AG08396 (cell line): ENCODE measurements at places on chromosomes 7 and 10.

- DNase-seq, result no peak
Measured at GRCh38 chr7:10803720-10804119, 170.0 kb upstream of the PHF14 start.

- DNase-seq, result no peak
Measured at GRCh38 chr10:78187371-78187770, 153.7 kb downstream of the RPS24 start.

DNA sequence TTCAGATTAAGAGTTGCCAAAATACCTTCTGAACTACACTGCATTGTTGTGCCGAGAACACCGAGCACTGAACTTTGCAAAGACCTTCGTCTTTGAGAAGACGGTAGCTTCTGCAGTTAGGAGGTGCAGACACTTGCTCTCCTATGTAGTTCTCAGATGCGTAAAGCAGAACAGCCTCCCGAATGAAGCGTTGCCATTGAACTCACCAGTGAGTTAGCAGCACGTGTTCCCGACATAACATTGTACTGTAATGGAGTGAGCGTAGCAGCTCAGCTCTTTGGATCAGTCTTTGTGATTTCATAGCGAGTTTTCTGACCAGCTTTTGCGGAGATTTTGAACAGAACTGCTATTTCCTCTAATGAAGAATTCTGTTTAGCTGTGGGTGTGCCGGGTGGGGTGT is 45.0 kb downstream of the DAGLB start:
- no peak for DNase-seq

DNA sequence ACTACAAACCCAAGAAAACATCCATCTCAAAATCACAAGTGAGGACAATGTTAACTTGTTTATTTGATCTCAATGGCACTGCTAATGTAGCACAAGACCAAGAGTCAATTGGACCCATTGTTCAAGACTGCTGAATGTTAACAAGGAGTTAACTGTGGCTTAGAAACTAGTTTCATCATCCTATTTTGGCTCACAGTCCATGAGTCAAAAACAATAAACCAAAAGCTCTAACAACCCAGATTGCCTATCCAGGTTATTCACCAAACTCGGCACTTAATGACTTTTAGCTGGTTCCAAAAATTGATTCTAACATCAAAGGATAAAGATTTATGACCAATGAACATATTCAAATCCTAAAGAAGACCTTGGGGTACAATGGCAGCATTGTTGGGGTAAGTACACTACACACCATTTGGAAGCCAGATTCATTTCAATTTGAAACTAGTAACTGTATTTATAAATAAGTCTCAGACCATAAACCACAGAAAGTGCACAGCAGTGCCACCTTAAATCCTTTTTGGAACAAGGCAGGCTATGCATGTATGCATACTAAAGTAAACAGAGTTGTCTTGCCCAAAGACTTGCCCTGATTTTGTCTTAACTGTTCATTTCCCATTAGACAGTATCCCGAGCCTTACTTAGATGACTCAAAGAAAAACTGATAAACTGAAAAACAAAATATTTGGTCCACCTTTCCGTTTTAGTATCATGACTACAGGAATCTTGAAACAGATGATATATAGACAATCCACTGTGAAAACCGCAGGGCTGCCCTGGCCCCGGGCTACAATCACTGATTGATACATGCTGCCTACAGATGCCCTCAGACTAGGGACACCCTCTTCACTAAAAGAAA is 84.5 kb downstream of the SRPK2 start:
- peak; percentile 52 for DNase-seq

GRCh38 chr7:17501441-17502212 is 203.2 kb downstream of the AHR start:
- no peak for DNase-seq

- no peak for DNase-seq
Measured at GRCh38 chr7:155232911-155233310, 64.8 kb upstream of the INSIG1 start.

DNA sequence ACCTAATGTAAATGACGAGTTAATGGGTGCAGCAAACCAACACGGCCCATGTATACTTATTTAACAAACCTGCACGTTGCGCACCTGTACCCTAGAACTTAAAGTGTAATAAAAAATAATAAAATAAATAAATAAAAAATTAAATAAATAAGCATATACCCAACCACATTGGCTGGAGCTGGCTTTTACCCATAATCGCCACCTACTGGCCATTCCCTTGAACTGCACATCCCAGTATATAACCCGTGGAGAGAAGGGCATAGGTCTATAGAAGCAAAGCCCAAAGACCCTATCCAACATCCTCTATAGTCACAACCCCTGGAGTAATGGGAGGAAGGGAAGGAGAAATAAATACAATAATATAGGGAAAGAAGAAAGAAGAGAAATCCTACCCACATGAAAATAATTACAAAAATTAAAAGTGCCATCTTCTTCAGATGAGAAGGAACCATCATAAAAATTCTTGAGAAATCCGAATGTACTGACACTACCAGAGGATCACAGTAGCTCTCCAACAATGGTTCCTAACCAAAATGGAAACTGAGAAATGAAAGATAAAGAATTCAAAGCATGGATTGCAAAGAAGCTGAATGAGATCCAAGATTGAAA is 65.6 kb downstream of the TWIST1 start:
- peak; percentile 33 for DNase-seq

GRCh38 chr10:20142311-20142710 is 326.1 kb downstream of the PLXDC2 start:
- DNase-seq, result no peak

- peak; percentile 4 for DNase-seq
Measured at GRCh38 chr10:51892965-51893658, 193.7 kb upstream of the CSTF2T start.

GRCh38 chr10:100866575-100867098 is 46.1 kb upstream of the SLF2 start:
- DNase-seq, result no peak

DNA sequence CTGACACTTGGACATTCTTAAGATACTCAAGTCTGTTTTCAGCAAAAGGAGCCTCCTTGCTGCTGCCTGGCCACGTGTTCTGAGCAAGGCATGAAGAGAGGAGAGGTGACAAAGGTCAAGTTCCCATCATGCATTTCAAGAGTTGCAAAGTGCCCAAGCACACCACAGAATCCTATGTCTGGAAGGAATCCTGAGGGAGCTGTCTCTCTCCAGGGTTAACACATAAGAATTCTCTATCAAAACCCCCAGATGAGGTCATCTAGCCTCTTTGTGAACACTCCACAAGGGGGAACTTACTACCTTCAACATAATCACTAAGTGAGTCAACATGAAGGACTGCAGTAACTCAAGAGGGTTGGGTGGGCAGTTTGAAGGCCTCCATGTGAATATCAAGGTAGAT is 155.5 kb downstream of the RNF216 start:
- DNase-seq, result peak; percentile 81

DNA sequence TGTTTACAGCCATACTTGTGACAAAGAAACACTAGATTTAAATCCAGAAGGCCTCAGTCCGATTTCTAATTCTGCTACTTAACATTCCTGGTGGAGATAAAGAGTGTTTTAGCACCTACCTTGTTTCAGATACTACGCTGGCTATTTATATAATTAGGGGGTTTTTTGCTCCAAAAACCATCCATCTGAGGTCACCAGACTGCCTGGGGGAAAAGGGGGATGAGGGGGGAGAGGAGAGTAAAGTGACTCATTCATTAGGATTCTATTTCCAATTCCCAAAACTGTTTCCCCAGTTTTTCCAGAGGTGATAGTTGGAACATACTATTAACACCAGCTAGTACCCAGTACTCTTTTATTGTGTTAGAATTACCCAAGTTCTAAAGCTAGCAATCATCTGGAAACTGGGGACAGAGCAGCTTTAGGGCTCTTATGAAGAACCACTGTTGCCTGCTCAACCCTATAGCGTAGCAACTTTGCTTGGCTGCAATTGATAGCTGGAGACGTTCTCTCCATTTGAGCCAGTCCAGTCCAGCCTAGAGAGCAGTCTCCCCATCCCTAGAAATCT is 6.6 kb downstream of the GCC1 start:
- no peak for DNase-seq

DNA sequence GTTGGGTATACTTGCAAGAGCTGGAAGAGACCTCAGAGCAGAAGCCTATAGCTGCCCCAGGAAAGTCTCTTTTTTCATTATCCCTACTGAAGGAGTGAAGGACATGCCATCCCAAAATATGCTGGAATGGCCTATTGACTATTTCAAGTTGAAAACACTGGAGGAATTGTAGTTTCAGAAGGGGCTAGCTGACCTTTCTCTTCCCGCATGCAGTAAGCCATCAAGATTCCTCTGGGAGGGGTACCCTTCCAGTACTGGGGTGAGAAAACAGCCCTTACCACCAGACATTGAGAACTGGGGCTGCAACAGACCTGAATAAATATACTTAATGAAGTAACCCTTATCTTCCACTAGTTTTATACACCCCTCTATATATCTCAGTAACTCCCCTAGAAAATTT is 41.7 kb downstream of the CHCHD3 start:
- no peak for DNase-seq

DNA sequence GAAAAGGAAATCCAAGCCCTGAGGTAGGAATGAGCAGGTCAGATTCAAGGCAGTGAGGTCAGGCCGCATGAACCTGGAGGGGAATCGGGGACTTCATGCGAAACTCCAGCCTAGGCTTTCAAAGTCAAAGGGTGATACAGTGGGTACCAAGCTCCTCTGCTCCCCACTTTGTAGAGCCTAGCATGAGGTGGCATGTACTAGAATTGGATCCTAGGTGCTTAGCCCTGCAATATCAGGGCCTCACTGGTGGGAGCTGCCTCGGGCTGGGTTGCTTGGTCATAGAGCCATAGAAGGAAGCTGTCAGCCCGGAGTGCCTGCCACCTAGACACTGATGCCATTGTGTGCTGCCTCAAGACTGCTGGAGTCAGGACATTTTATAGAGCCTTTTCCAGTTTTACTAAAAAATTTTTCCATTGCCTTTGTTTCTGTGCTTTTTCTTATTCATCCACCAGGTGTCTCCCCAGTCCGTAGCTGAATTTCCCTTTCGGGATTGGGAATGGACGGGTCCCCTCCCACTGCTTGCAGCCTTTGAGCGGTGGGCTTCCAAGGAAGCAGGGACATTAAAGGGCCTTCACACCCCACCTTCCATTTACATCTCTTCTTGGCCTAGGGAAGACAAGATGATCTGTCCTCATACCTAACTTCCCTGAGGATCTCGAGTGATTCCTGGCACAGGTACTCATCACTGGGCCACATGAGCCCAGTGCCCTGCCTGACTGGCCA is 5.5 kb upstream of the LZTS2 start:
- peak; percentile 62 for DNase-seq

DNA sequence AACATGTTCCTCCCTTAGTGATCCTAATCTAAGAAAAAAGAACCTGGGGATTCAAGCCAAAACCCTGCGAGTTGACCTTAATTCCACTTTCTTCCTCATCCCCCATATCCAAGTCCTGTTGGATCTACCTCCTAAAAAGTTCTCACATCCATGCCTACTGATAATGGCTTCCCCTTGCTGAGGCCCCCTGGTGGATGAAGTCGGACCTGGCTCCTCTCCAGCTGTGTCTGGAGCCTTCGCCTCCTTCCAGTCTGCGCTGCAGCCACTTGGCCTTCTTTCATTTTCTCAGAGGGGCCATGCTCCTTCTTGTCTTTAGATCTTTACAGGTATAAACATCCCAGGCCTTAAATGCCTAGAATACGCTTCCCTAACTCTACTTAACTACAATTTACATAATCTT is 8.1 kb downstream of the PDE1C start:
- DNase-seq, result peak; percentile 21

GRCh38 chr10:31030260-31030659 is 1.4 kb downstream of the ZNF438 start:
- DNase-seq, result no peak

DNA sequence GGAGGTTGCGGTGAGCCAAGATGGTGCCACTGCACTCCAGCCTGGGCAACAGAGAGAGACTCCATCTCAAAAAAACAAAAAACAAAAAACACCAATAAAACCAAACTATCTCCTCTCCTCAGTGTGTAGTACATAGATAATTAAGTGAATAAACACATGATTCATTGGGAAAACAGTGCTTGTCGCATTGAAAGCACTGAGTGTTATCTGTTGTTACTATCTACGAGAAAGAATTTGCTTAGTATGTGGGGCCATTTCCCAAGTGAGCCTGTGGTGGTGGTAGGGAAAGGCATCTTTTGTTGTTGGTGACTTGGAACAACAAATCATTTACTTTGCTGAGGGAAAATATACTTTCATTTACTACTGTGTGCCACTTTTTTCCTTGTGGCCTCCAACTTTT is 42.6 kb downstream of the RSBN1L start:
- DNase-seq, result peak; percentile 44

- DNase-seq, result no peak
Measured at GRCh38 chr10:118950190-118950680, 79.3 kb upstream of the NANOS1 start.

DNA sequence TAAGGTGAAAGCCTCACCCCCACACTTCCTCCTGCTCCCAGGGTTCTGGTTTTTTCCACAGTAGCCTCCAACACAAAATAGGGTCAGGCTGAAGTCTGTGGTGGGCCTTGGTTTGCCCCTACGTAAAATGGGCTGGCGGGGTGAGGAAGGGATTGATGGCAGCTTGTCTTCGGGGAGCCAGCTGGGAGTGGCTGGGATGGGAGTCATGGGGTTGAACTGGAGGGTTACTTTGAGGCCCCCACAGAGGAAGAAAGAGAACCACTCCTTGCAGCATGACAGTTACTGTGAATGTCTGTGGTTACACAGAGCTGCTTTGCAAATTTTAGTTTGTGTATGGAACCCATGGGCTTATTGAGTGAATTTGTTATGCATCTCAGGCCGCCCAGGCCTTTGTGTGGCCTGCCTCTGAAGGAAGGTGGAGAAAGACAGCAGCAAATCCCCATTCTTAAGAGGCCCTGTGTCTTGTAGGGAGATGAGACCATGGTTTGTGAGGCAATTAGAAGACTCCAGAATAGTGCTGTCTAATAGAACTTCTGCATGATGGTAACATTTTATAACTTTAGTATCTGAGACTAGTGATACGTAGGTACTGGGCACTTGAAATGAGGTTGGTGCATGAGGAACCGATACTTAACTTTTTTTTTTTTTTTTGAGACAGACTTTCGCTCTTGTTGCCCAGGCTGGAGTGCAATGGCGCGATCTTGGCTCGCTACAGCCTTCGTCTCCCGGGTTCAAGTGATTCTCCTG is 8.1 kb downstream of the TRIM8 start:
- DNase-seq, result no peak

- DNase-seq, result no peak
Measured at GRCh38 chr10:72425133-72425532, 70.4 kb upstream of the DNAJB12 start.
